NCI-H524 (cell line): ENCODE measurements at places on chromosomes 7 and 10.

- no peak for DNase-seq
Observed at GRCh38 chr10:89235073-89235798, 16.3 kb downstream of the LIPA start.

DNA sequence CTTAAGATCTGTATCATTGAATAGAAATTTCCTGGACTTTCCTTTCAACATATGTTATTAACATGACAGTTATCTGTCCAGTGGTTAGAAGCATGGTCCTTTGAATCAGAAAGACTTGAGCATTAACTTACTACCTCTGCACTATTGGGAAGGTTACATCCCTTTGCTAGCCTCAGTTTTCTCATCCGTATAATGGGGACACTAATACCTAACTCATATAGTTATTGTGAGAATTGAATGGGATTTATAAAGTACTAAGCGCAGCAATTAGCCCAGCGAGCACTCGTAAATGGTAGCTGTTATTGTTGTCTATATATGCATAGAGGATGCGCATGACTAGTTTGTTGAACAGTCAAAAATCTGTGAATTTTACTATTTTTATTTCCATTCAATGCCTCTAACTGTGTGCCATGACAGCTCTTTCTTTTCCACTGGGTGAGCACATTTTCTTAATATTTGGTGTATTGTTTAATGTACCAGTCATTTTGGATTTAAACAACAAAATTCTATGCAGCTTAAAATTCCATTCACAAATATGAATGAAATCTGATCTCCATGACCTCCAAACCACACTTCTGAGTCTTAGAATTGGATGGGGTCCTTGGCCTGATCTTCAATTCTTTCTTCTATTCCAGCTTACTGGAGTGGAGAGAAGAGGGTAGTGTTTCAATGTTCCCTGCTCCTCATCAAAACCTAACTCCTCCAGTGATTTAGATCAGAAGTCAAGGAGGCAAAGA lies 65.0 kb downstream of the CACNB2 start:
- no peak for DNase-seq

- DNase-seq, result no peak
Observed at GRCh38 chr7:138603549-138604318, 97.4 kb downstream of the SVOPL start.

- no peak for DNase-seq
Observed at GRCh38 chr7:134298902-134299683, 17.6 kb downstream of the SLC35B4 start.

GRCh38 chr10:68666280-68666760 lies 54.7 kb upstream of the CCAR1 start:
- DNase-seq, result no peak
